ENCODE measurements at places on chromosomes 7 and 10.

- no peak overlapping the region for H3K27ac ChIP-seq
- peaks cover 2% of the 10 kb centered on the region for H3K27me3 ChIP-seq
- H3K4me3 ChIP-seq: no peak overlapping the region
Observed at GRCh38 chr10:78337016-78337415, 303.4 kb downstream of the RPS24 start.

DNA sequence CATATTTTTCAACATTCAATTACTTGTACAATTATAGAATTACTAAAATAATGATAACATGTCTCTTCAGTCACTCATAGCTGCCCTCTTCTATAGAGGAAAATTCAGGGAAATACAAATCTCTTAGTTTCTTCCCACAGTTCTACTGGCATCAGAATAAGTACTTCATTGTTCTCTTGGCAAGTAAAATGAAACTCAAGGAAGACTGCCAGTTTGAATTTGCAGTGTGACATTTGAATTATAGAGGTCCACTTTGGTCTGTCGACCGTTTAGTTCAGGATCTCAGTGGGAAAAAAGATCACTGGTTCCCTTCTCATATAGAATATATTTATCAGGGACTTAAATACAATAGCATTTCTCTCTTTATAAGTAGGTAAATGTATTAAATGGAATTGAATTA, 114.5 kb downstream of the PON1 start:
- H3K4me3 ChIP-seq: no peak overlapping the region
- no peak overlapping the region for H3K27ac ChIP-seq
- H3K36me3 ChIP-seq: no peaks in the 10 kb centered on the region
- DNase-seq: no peak
- H3K4me1 ChIP-seq: no peaks in the 10 kb centered on the region

DNA sequence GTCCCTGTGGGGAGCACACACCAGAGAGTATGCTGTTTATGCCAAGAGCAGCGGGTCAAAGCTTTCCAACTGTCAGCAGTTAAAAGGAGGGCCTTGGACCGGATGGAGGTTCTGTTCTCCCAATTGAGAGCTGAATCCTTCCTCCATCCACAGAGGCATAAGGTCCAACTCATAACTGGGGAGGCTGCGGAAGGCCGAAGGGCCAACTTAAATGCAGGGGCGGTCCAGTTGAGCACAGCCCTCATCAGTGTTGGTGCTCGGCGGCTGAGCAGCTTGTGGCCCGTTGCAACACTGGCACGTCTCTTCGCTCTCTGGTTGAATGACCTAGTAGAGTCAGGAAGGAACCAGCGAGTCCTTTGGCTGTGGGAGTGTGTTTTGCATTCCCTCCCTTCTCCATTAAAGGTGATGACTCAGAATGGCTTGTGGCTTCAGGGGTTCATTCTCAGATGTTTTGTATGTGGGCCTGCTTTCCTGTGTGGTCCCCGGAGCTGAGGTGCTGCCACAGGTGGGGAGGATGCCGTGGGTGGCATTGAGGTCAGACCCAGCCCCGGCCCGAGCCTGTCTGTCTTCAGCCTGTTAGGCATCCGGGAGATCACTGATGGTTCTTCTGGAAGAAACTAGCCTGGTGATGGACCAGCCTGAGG, 44.8 kb upstream of the DMBT1 start:
- peaks cover 6% of the 10 kb centered on the region for H3K27me3 ChIP-seq
- H3K27ac ChIP-seq: peak overlapping the region; percentile 35
- no peaks in the 10 kb centered on the region for H3K36me3 ChIP-seq
- peak overlapping the region; percentile 11 for H3K4me3 ChIP-seq
- H3K4me1 ChIP-seq: peaks cover 22% of the 10 kb centered on the region

- DNase-seq: no peak
- H3K4me3 ChIP-seq: no peak overlapping the region
- peaks cover 26% of the 10 kb centered on the region for H3K4me1 ChIP-seq
- H3K27ac ChIP-seq: peak overlapping the region; percentile 15
- peaks cover 13% of the 10 kb centered on the region for H3K27me3 ChIP-seq
Observed at GRCh38 chr7:73851410-73852338, 9.3 kb upstream of the TMEM270 start.

DNA sequence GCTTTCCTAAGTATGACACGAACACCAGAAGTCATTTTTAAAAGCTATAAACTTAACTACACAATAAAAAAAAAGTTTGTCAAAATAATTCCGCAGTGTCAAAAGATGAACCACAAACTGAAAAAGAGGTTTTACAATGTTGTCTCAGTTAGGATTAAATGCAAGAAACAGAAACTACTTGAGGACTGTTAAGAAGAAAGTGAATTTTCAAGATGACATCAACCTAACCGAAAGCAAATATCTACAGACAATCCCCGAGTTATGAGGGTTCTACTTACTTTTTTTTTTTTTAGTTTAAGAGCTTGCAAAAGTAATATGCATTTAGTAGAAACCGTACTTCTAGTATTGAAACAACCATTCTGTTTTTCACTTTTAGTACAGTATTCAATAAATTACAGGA, 62.3 kb downstream of the TFPI2 start:
- no peaks in the 10 kb centered on the region for H3K27me3 ChIP-seq
- no peaks in the 10 kb centered on the region for H3K4me1 ChIP-seq
- DNase-seq: no peak

DNA sequence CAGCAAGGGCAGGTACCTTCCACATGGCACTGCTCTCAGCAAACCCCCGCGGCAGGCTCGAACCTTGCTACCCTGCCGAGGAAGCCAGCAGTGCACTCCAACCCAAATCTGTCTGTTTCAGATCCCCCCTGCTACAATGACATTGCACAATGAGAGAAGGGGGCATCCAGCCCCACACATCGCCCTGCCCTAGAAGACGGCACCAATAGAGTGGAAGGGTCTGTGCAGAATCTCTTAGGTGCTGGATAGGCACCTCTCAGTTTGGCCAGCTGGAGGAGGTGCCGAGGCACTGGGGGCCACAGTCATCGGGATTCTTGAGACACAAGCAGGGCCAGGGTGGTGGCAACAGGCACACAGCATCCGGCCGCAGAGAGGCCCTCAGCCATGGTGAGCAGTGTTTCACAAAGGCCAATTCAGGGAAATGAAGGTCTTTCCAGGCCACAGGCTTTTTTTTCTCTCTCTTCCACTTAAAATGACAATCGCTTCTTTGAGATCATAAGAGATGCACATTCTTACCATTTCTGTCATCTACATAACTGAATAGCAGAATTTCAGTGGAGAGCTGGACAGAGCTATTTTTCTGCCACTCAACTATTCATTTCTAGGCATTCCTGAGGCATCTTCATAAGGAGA, 281.3 kb downstream of the TNS3 start:
- no peak for DNase-seq
- H3K4me3 ChIP-seq: no peak overlapping the region
- no peak overlapping the region for H3K27ac ChIP-seq

DNA sequence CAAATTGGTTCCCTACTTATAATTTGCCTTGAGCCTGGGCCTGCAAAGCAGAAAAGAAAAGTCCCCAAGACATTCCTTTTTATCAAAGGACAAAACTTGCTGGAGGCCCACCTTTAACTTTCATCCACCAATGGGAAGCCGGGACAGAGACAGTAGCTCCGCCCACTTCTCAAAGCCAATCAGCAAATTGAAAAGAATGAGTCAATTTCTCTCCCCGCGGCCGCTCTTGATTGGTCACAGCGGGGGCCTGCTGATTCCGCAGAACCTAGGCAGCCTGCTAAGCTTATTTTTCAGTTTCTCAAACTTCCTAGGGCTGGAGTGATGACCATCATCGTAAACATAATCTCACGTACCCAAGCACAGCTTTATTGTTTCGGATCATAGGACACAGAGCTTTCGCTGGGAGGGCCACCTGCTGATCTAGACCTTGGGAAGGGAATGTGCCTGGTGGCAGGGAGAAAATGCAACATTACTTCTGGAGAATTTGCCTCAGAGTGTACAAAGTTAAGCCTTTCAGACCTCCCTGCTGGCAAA, at the start of gene SLC13A4:
TSS of gene SLC13A4 (minus strand) at position 51 of the 534 bp plus-strand sequence. CDS start 690 bp downstream, outside the sequence.
- H3K36me3 ChIP-seq: no peaks in the 10 kb centered on the region
- H3K27me3 ChIP-seq: peaks cover 5% of the 10 kb centered on the region
- no peaks in the 10 kb centered on the region for H3K4me1 ChIP-seq

DNA sequence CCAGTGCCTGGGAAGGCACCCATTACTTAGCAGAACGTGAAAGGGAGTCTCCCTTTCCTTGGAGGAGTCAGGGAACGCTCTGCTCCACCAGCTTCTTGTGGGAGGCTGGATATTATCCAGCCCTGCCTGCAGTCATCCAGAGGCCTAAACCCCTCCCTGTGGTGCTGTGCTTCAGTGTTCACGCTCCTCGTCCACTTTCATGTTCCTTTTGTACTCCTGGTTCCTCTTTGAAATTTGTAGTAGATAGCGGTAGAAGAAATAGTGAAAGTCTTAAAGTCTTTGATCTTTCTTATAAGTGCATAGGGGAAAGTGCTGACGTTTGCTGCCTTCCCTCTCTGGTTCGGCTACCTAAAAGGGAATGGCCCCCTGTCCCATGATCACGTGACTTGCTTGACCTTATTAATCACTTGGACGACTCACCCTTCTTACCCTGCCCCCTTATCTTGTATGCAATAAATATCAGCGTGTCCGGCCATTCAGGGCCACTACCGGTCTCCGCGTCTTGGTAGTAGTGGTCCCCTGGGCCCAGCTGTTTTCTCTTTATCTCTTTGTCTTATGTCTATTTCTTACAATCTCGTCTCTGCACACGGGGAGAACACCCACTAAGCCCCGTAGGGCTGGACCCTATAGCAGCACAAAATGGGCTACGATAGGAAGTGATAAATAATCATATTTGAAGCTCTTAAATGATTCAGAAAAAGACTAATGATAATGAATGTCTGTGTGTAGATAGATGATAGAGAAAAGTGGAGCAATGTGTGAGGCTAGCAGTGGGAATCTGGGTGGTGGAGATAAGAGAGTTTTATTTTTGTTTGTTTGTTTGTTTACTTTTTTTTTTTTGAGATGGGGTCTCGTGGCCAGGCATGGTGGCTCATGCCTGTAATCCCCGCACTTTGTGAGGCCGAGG, 5.8 kb upstream of the ESYT2 start:
- no peak overlapping the region for H3K4me3 ChIP-seq
- peaks cover 8% of the 10 kb centered on the region for H3K4me1 ChIP-seq
- peak overlapping the region; percentile 6 for H3K27ac ChIP-seq
- DNase-seq: no peak
